ENCODE measurements at places on chromosomes 3 and 15.

GRCh38 chr15:68188647-68189046, 16.5 kb downstream of the CALML4 start:
- DNase-seq: no peak

DNA sequence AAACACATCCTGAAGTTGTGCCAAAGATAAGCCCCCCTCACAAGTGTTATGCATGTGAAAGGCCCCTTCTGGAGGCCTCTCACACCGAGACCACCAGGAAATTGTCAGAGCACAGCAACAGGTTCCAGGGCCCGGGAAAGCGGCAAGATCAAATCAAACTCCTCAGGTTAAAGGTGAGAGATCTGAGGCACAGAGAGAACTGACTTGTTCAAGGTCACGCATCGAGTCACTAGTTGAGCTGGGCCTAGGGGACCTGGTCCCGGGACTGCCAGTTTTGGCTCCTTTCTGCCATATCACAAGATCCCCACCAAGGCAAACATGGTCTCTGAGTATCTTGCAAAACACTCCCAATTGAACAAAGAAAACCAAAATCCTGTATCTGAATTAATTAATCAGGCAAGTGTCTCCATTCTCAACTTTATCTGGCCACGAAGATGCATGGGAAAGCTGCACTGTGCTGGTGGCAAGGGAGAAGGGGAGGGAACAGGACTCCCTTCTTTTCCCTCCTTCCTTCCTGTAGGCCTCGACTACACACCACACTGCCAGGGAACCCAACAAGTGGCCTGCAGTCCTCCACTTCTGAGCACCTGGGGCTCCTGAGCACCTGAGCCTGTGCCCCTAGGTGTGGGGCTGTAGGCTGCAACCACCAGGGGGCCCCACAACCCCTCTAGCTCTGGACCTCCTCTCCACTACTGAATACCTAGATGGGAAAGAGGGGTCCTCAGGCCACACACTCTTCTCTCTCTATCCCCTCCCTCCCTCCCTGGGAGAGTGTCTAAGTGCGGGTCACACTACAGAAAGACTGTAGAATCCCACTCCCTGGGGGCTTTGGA, 37.3 kb downstream of the ANP32A start:
- DNase-seq: no peak

DNA sequence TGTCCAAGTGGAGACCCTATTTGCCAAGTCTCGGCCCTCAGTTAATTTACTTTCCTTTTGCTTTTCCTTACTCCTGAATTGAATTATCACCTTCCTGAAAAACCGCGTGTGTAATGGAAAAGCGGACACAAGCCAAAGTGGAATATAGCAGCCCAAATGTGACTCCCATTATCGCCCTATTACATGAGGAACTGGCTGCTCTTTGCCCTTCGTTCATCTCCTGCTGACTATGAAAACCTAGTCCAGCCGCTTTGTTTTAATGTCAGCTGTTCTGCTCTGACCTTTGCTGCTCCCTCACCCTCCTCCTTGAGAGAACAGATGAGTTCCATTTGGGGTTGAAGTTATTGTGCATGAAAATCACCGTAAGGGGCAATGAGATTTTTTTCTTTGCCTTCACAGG, 632.7 kb upstream of the SUCLG2 start:
- DNase-seq: no peak

GRCh38 chr15:48273049-48273448, 58.2 kb upstream of the DUT start:
- no peak for DNase-seq

- no peak for DNase-seq
These were observed 47.4 kb downstream of the ILDR1 start for GRCh38 chr3:121974601-121975111.

GRCh38 chr3:113240841-113241240, 29.5 kb downstream of the BOC start:
- no peak for DNase-seq

- DNase-seq: no peak
These were observed 10.1 kb downstream of the SRP14 start for GRCh38 chr15:40028853-40029252.

- DNase-seq: no peak
These were observed 15.8 kb downstream of the GRIP2 start for GRCh38 chr3:14524311-14524711.

DNA sequence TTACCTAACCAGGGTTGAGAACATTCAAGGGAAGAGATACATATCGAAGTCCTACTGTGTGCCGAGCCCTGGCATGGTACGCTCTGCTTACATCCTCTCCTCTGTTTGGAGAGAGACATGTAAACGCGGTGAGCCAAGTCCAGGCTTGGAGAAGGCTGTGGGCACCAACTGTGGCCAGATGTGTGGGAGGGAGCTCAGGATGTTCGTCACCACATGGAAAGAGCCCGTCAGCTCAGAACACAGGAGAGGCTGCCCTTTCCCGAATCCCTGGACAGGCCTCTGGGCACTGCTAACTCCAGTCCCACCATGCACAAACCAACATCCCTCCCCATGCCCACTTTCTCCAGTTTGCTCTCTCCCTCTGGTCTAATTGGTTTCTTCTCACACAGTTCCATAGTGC, 43.0 kb downstream of the MESD start:
- no peak for DNase-seq

DNA sequence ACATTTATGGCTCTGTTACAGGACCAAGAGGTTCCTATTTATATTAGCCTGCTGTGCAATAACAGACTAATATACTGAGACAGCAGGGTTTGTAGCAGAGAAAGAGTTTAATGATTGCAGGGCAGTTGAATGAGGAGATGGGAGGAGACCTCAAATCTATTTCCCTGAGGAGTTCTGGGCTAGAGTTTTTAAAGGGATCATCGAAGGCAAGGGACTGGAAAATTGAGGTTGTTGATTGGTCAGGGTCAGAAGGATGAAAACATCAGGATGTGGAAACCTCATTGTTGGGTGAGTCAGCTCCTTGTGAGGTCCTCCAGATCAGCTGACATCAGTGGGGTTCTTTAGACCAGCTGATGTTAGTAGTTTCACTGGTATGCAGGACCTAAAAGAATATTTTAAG, 60.6 kb upstream of the GOLGA8B start:
- no peak for DNase-seq

DNA sequence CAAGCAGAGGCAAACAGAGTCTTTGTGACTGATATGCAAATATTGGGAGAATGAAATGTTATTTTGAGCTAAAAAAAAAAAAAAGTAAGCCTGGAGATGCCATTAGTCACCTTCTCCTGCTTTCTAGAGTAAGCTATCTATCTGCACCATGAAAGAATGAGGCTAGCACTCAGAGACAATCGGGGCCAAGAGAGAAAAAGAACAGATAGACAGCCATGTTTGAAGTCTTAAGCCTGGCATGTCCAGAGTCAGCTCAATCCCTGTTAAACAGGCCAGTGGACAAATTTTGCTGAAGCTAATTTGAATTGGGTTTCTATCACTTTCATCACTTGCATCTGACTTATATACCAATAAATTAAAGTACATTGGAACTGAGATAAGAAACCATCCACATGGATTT, 204.4 kb downstream of the SLC9A9 start:
- no peak for DNase-seq

GRCh38 chr3:71372911-71373637, 210.5 kb downstream of the FOXP1 start:
- DNase-seq: no peak

- DNase-seq: no peak
These were observed 125.3 kb downstream of the EBLN2 start for GRCh38 chr3:73186741-73187140.

DNA sequence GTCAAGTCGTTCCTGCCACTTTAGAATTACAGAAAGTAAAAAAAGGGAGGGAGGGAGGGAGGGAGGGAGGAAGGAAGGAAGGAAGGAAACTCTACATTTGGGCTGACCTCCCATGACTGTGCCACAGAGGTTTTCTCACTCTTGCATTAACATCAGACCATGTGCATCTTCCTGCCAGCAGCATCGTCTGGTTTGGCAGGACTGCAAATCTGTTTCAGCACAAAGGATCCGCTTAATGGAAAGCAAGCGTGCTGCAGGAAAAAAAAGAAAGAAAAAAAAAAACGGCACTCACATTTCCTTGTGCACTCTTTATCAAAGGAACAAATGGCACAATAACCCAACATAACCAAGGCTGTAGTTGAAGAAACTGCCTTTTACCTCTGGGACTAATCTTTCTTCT, 148.8 kb upstream of the HES1 start:
- no peak for DNase-seq

DNA sequence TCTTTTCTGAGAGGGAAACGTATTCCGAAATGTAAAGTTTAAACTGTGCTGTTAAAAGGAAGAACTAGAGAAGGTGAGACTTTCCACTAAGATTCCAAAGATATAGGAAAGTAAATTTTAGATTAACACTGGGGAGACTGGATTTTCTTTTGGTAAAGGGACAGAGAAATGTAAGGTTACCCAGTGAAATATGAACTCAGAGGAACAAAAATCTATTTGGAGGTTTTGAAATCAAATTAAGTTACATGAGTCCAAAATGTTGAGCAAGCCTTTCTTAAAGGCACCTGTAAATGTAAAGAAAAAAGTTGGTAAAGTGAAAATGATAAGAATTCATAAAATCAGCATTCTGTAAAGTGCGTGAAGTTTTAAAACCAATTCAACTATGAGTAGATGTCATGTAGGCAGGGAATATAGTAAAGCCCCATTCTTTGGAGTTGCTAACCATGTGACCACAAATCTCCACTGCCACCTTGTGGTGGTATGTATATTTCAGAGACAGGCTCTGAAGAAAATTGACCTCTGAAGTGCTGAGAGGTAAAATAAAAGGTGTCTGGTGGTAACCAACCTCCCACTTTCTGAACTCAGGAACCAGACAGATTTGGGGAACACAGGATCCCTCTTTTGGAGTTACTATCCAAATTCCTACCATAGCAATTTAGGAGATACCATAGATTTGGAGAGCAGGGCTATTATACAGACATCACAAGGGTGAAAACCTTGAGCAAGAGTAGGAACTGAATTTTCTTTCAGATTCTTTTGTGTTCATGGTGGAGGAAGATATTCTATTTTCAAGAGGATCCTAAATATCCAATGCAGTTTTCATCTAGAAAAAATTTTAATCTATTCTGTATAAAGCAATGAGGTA, 215.3 kb downstream of the ROBO2 start:
- no peak for DNase-seq

DNA sequence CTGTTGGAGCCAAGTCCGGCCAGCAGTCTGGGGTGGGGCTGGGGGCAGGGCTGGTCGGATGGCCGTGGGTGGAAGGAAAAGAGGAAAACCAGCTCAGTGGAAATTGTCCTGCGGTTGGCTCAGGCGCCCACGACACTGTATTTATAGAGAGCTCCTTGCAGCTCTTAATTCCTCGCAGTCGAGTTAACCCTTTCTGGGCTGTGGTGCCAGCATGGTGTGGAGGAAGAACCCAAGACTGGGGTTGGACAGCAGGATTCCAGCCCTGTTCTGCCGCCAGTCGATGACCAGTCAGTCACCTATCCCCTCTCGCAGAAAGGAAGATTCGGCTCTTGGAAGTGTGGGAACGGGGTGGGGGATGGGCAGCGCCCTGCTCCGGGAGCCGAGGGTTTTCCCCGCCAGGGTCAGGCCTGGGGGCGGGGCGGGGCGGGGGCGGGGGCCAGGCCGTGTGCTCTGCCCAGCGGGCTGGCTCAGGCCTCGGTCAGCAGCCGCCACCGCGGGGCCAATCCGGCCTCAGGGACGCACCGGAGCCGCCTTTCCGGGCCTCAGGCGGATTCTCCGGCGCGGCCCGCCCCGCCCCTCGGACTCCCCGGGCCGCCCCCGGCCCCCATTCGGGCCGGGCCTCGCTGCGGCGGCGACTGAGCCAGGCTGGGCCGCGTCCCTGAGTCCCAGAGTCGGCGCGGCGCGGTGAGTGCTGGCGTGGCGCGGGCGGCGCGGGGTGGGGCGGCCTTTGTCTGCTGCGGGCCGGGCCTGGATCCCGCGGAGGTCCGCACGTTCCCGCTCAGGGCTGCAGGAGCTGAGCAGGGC, at the start of gene CD276:
Gene CD276 (plus strand): TSS at position 607 of the 804 bp plus-strand sequence. CDS start 15,257 bp downstream, outside the sequence.
- DNase-seq: no peak

DNA sequence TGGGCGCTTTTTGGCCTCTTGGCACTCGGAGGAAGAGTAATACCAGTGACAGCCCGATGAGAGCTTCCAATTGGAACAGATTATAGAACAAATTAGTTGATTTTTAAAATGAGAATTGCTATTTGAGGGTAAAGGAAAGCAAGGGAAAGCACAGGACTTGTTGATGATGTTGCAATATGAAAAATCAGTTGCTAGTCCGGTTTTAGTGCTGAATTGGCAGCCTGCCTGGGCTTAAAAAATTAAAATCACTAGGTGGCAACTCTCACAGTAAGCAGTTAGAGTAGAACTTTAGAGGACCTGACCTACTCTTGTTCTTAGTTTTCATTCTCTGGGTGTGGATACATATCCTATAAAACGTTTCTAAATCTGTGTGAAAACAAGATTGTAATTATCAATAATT, 2.1 kb upstream of the SCAANT1 start:
- no peak for DNase-seq

GRCh38 chr3:34131091-34131490, 332.7 kb downstream of the PDCD6IP start:
- no peak for DNase-seq

- DNase-seq: no peak
These were observed 4.0 kb upstream of the FMN1 start for GRCh38 chr15:33198541-33198940.

All from GM06990 (cell line).